ENCODE measurements at places on chromosomes 2 and 18. TPM values are rescaled to one million over a fixed set of nuclear protein-coding genes. Genes with fewer than 3 reads are reported as not detected.

The CD8B gene
- total RNA-seq: 2.8 TPM

The C1QL2 gene
- total RNA-seq: not detected

GRCh38 chr2:15838481-15839090 is 101.8 kb upstream of the MYCN start:
- no peak for DNase-seq

GRCh38 chr18:58863539-58864145 is 1.0 kb upstream of the ZNF532 start:
- peak; percentile 32 for DNase-seq

DNA sequence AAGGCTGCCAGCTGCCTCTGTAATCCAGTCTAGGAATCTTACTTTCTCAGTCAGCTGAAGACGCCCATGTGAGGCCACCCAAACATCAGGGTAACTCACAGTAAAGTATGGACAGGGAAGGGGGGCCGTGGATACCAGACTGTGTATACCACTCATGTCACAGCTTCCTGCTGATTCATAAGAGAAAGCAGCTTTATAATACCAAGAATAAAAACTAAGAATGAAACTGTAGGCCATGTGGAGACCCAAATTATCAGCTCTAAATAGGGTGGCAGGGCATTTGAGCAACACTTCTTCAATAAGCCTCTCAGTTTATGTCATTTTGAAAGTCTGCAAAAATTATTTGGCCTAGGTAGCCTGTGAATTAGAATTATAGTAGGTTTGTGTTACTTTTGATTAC is 115.0 kb upstream of the CDCA7 start:
- peak; percentile 32 for DNase-seq

- DNase-seq: no peak
Measured at GRCh38 chr2:222398446-222398885, 25.9 kb upstream of the SGPP2 start.

GRCh38 chr2:44389895-44390294 is 28.1 kb downstream of the CAMKMT start:
- no peak for DNase-seq

DNA sequence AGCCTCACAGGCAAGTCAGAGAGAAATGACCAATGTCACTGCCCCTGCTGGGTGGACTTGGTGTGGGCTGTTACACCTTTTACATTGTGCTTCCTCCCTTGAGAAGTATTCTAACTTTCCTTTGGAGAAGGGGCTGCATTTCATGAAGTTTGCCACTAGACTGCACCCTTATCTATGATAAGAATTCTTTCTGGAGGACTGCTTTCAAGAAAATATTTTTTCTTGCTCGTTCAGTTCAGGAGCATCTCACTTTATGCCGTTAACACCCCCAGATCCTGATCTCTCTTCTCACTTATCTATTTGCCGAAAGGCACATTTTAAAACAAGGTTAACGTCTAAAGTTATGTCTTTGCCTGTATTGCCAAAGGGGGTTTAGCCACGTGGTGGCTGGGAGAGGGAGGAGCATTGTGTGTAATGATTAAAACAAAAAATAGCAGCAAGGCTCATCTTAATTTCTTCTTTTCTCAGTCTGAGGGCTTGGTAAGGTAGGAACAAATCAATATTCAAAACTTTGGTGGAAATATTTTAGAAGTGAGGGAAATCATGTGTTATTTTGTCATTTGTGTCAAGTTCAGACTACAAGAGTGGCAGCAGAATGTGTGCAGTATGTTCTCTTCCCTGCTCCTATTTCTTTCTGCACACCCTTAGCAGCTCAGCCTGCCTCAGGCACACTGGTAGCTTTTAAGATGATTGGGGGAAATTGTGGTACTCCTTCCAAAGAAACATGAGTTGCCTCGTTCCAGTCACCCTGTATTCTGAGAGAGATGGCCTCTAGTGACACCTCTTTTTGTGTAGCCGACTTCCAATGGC is 1.6 kb upstream of the IGFBP5 start:
- no peak for DNase-seq
